ENCODE measurements at places on chromosomes 12 and 14.

- DNase-seq = peak; percentile 28
Measured at GRCh38 chr14:54622192-54622958, 55.4 kb downstream of the SAMD4A start.

DNA sequence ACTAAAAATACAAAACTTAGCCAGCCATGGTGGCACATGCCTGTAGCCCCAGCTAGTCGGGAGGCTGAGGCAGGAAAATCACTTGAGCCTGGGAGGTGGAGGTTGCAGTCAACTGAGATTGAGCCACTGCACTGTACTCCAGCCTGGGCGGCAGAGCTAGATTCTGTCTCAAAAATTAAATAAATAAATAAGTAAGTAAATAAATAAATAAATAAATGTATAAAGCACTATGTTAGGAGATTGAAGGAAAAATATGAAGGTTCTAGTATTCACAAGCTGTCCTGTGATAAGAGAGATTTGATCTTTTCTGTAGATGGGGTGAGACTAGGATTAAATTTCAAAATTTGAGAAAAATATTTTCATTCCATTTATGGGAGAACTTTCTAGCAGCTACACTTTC, 5.7 kb downstream of the DNAJC22 start:
- DNase-seq = no peak

- DNase-seq = no peak
Measured at GRCh38 chr14:38931969-38932652, 170.9 kb downstream of the SEC23A start.

- DNase-seq = no peak
Measured at GRCh38 chr12:106601496-106601895, 18.7 kb downstream of the RFX4 start.

DNA sequence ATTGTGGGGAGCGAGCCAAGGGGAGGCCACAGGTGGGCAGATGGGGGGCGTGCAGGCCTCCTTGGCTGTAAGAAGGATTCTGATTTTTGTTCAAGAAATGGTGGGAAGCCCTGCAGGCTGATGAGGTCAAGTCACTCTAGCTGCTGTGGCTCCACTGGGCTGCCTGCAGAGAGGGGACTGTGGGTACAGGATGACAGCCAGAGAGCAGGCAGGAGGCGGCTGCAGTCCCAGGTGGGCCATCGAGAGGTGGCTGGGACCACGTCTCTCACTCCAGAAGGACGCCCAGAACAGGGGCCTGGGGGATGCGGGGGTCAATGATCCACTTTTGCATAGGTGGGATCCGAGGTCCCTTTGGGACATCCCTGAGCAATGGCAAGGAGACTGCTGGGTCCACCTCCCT, 9.1 kb downstream of the NCOR2 start:
- no peak for DNase-seq

DNA sequence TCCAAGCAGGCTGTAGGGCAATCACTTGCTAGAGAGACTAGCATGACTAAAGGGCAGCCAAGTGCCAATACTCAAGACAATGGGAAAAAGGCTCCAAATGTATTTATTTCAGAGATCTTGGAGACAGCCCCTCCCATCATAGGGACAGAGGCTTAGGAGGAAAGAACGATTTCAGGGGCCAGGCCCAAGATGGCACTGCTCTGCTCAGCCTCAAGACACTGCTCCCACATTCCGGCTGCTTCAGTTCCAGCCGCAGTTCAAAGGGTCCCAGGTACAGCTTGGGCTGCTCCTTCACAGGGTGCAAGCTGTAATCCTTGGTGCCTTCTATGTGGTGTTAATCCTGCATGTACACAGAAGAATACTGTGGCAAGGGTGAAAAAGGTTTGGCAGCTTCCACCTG, 19.4 kb upstream of the OR4K5 start:
- DNase-seq = no peak

GRCh38 chr12:6062757-6063735, 61.4 kb downstream of the VWF start:
- peak; percentile 49 for DNase-seq

GRCh38 chr14:77130386-77130785, 11.2 kb downstream of the ZDHHC22 start:
- no peak for DNase-seq

DNA sequence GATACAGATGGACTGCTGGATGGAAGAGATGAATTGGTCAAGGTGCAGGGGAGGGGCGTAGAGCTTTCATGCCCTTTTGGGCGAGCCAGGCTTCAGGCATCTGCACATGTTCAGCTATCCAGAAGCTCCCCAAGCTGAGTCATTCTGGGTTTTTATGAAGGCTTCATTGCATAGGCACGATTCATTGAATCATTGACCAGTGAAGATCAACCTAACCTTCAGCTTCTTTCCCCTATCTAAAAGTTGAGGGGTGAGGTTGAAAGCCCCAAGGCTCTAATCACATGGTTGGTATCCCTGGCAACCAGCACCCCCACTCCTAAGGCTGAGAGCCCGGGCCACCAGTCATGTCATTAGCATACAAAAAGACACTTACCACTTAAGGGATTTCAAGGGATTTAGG, 36.3 kb downstream of the RPS29 start:
- no peak for DNase-seq

GRCh38 chr12:21666722-21667121, 9.1 kb upstream of the LDHB start:
- DNase-seq = no peak

GRCh38 chr12:28026701-28027100, 54.2 kb upstream of the PTHLH start:
- DNase-seq = no peak

DNA sequence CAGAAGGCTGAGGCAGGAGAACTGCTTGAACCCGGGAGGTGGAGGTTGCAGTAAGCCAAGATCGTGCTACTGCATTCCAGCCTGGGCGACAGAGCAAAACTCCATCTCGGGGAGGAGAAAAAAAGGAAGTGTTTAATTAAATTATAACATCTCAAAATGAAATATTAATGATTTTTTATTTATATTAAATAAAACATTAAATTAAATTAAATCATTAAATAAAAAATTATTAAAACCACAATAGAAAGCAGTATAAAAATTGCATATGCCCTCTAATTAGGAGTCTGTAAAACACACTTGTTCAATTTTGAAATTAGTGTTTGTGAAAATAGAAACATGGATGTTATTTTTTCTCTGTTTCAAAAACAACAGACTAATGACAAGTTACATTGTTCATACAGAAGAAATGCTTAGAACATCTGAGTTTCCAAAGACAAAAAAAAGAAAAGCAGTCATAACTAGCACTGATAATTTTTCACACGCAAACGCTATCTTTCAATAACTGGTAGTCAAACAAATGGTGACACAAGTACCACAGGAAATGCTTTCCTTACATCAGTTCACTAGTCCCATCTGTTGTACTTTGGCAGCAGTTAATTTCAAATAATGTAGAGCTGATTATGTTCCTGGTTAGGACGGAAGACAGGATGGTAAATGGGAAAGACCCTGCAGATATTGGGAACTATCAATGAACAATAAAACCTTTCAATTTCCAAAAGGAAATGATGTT, 54.9 kb downstream of the HECTD4 start:
- DNase-seq = no peak

DNA sequence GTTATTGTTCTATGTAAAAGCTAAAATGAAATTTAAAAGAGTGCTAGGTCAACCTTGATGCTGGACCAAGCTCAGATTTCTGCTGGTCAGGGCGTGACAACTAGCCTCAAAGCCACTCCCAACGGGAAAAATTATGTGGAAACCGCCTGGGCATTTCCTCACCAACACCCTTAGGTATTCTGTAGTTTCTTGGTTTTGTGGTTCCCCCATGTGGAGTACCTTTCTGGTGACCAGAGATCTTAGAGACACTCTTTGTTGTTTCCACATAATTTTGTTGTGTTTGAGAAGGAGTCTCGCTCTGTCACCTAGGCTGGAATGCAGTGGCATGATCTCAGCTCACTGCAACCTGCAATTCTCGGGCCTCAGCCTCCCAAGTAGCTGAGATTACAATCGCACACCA, 119.9 kb downstream of the DENND5B start:
- no peak for DNase-seq

- DNase-seq = no peak
Measured at GRCh38 chr14:68684466-68685418, 108.1 kb downstream of the ZFP36L1 start.

DNA sequence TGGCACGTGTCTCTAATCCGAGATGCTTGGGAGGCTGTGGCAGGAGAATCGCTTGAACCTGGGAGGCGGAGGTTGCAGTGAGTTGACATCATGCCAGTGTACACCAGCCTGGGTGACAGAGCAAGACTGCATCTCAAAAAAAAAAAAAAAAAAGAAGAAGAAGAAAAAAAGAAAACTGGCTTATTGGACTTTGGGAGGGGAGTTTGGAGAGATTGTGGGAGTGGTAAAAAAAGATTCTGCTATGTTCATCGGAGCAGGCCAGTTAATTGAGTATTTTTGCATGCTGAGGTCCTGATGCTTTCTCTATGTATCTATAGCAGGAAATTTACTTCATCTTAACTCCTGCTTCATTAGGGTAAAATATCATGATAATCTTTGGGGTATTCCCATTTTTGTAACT, 11.6 kb downstream of the CNOT2 start:
- DNase-seq = no peak

DNA sequence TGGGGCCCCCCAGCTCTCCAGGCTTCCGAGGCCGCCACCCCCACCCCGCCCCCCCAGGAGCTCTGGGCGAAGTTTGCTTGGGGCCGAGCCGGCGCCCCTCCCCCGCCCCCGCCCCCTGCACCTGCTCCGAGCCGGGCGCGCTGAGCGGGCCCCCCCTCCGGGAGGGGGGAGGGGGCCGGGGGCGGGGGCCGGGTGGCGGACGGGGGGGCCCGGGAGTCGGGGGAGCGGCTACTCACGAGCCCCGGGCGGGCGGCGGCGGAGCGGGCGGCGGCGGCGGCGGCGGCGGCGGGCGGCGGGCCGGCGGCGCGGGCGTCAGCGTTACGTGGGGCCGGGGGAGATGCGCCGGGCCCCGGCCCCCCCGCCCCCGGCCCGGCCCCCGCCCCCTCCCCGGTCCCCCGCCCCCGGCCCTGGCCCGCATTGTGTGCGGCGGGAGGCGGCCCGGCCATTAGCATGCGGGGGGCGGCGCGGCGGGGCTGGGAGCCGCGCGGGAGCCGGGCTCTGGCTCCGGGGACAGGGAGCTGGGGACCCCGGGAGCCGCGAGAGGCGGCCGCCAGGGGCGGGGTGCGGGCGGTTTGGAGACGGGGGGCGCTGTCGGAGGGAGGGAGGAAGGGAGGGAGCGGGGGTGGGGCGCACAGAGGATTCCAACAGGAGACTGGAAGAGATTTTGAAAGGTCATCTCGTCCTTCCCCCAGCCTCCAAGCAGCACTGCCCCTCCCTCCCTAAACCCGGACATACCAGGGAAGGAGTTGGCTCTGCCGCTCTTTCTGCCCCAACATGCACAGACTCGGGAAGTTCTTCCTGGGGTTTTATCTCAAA, at the start of gene ZNF219:
Gene ZNF219, minus strand, starts transcription at position 580 of the 816 bp plus-strand sequence. CDS start 5,064 bp downstream, outside the sequence.
- DNase-seq = peak; percentile 21

DNA sequence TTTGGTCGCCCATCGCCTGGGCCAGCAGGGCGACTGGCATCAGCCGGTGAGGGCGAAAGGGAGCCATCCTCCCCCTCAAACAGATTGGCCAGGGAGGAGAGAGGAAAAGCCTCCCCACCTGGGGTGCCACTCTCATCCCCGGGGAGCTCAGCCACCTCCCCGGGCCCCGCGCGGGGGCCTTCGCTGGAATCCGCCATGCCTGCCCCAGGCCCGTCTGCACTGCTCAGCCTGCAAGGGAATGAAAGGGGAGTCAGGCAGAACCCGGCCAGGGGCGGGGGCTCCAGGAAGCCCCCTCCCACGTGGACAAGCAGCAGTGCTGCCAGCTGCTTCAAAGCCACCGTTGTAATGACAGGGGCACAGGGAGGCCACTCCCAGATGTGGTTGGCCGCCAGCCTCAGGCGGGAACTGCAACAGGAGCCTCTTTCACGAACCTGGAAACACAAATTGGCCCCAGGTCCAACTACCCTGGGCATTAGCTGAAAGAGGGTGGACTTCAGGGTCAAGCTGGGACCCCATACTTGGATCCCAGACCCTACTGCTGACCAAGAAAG, 18.5 kb downstream of the TRPV4 start:
- DNase-seq = no peak

DNA sequence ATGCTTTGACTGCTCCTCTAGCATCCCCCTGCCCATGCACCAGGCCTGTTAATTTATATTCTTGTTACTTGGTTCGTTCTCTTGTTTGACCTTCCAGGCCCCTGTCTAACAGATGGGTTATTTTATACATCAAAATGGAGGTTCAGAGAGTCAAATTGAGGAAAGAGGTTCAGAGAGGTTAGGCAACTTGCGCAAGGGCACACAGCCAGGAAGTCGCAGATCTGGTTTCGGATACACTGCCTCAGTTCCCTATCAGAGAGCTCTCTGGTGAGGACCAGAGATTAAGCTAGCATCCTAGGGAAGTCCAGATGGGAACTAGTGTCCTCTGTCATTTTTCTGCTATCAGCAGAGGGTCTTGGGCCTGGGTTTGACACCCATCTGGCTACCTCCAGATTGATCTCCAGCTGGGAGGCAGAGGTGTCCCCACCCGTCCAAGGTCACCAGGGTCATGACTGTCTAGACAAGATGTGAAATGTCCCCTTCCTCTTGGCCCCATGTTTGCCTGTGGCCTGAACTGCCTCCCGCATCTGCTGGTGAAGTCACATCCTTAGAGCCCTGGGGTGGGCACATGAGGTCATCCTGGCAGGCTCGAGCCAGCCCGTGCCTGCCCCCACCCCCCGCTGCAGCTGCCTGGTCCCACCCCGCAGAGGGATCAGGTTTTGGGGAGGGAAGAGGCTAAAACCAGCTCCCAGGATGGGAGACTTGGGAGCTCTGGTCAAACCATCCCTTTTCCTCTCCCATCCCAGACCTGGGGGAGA, 84.3 kb upstream of the NCOR2 start:
- no peak for DNase-seq

DNA sequence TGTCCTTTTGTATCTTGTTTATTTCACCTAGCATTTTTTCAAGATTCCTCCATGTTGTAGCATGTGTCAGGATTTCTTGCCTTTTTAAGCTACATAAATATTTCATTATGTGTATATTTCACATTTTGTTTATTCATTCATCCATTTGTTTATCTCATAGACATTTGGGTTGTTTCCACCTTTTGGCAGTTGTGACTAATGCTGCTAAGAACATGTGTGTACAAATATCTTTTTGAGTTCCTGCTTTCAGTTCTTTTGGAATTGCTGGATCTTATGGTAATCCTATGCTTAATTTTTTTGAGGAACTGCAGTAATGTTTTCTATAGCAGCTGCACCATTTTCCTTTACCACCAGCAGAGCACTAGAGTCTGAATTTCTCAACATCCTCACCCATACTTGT, 62.4 kb downstream of the SCN8A start:
- DNase-seq = no peak

DNA sequence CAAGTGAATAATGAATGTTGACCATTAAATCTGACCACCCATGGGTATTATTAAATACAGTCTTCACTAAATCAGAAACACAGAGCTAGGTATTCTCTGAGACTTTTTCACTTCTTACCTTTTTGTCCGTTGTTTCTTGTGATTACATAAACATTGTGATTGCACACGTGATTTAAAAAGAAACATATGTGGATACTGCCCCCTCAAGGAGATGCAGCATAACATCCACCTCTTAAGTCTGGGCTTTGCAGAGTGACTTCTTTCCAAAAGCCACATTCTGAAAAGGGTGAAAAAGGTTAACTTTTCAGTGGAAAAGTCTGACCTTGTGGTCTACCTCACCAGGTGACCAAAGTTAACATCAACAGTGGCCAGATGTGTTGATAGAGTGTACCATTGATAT, 185.5 kb upstream of the FAR2 start:
- no peak for DNase-seq

- no peak for DNase-seq
Measured at GRCh38 chr14:101600891-101601605, 39.8 kb downstream of the DIO3 start.
